CD4-positive, alpha-beta T cell treated with Interleukin-12 subunit alpha and Interleukin-12 subunit beta, for 1 hour (primary cell): ENCODE measurements at places on chromosomes 6 and 20.

DNA sequence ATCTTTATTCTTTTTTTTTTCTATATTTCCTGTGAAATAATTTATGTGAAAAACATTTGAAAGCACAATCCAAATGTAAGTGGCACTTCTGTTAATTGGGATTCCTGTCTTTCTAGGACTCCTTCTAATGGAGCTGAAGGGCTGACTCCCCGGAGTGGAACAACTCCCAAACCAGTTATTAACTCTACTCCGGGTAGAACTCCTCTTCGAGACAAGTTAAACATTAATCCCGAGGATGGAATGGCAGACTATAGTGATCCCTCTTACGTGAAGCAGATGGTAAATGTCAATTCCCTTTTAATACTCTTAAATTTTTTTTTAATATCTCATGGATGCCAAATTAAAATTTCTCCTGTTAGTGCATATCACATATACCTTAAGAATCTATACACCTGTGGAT, 35.0 kb downstream of the CDC5L start:
- DNase-seq, result no peak

DNA sequence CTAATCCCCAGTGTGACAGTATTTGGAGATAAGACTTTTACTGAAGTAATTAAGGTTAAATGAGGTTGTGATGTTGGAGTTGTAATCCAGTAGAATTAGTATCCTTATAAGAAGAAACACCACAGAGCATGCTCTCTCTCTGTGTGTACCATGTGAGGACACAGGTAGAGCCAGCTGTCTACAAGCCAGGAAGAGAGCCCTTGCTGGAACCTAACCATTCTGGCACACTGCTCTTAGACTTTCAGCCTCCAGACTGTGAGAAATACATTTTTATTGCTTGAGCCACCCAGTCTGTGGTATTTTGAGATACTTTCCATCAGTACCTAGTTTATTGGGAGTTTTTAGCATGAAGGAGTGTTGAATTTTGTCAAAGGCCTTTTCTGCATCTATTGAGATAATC, 110.2 kb downstream of the PHF3 start:
- DNase-seq, result no peak

GRCh38 chr20:24129641-24130040, 141.1 kb upstream of the GGTLC1 start:
- no peak for DNase-seq

DNA sequence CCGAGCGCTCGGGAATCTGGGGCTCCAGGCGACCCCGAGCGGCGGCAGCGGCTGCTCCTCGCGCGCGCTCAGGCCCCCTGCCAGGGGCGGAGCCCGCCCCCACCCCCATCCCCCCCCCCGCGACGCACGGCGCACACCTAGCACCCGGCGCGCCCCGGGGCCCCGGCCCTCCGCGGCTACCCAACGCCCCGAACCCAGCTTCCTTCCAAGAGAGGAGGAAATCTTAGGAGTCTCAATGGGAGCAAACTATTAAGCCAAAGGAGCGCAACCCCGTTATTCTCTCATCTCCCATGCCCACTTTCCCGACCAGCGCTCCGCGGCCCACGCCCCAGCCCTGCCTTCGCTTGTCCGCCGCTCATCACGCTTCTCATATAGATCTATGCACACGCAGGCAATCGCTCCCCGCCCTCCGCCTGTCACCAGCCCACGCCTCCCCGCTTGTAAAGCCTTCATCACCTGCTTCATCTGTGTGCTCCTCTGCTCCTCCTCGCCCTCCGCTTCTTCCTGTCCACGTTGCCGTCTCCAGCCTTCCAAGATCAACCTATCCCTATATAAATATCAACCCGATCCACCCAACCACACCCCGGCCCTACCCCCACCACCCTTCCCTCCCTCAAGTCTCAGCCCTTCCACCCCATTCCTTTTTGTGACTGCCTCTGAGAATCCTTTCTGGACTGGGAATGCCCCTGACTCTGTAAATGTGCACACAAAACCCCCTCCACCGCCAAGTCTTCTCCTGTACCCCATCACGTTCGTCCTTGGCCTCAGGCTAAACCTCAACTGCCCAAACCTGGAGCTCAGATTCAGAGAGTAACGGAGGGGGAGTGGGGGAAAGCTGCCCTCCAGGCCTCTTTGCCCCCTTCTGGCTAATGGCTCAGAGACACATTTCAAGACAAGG, at the start of gene DLK2:
Gene DLK2, minus strand, starts transcription at position 18 of the 898 bp plus-strand sequence. CDS start 723 bp downstream, outside the sequence.
- peak; percentile 50 for DNase-seq

DNA sequence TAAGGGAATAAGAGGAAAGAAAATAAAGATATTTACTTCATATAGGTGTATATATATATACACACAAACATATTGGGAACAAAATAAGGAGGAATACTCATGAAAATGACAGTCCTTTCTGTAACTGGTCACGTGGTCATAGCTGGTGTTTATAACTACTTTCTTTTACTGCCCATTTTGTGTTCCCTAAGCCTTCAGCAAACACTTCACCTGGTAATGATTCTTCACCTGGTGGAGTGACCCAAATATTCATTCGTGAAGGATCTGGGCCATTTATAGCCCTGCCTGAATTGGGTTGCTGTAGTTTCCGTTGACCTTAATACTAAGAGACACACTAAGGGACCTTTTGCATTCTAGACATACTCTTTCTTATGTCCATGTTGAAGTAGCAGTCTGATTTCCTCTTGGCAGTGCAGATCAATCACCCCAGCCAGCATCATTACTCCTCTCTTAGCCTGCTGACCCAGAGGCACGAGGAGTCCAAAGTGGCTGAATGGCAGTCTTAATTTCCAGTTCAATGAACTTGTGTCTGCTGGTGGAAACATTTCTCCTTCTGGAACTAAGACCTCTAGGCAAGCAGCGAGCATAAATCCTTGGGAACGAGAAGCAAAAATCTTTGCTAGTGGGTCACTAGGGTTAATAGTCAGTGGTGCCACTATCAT, 39.9 kb upstream of the IYD start:
- DNase-seq, result no peak

DNA sequence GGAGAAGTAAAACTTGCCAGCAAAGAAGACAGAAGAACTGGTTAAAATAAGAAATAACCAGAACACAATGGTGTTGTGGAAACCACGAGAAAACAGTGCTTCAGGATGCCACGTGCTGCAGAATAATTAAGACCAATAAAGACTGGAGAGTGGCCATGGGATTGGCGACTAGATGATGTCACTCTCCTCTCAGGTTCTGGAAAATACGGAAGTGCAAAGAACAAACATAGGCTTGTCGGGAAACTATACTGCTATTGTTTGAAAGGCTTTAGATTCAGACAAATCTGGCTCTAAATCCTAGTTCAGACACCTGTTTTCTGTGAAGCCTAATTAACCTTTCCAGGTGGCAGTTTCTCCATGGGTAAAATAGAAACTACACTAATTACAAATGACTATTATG, 138.4 kb upstream of the STXBP5 start:
- no peak for DNase-seq

DNA sequence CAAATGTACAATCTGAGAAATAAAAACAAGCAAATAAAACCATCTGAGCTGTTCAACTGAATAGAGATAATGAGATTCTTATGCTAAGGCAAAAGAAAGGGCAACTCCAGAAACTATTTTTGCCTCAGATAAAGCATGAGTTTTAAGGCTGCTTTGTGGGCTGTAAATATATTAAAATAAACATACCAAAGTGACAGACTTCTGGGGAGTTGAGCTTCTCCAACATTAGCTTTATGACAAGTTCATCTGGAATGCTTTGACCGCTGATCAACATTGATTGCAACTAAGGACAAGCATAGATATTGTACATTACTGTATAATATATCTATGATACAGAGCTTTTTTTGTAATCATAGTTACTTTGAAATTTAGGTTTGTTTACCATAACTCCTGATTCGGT, 19.3 kb downstream of the AK9 start:
- no peak for DNase-seq

- DNase-seq, result no peak
These were observed 182.3 kb downstream of the CDH4 start for GRCh38 chr20:61434341-61434781.

DNA sequence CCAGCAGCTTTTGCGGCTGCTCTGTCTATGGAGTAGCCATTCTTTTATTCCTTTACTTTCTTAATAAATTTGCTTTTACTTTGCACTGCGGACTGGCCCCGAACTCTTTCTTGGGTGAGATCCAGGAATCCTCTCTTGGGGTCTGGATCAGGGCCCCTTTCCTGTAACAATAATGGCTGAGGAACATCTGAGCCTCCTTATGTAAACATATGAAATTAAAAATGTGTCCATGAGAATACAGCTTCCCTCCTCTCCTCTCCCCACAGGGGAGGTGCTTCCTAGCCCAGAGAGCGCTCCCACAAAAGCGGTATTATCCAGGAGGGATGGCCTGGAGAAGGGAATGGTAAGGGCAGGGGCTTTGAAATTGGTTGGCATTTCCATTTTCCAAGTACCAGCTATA, 81.1 kb downstream of the PSMG4 start:
- DNase-seq, result no peak

- DNase-seq, result peak; percentile 37
These were observed 201.6 kb upstream of the SGK1 start for GRCh38 chr6:134519465-134519864.

- DNase-seq, result no peak
These were observed 56.4 kb upstream of the RPS6KA2 start for GRCh38 chr6:166683477-166683876.

GRCh38 chr6:46648869-46649492, 3.6 kb downstream of the CYP39A1 start:
- DNase-seq, result no peak

GRCh38 chr20:11376420-11376819, 541.3 kb upstream of the BTBD3 start:
- no peak for DNase-seq

DNA sequence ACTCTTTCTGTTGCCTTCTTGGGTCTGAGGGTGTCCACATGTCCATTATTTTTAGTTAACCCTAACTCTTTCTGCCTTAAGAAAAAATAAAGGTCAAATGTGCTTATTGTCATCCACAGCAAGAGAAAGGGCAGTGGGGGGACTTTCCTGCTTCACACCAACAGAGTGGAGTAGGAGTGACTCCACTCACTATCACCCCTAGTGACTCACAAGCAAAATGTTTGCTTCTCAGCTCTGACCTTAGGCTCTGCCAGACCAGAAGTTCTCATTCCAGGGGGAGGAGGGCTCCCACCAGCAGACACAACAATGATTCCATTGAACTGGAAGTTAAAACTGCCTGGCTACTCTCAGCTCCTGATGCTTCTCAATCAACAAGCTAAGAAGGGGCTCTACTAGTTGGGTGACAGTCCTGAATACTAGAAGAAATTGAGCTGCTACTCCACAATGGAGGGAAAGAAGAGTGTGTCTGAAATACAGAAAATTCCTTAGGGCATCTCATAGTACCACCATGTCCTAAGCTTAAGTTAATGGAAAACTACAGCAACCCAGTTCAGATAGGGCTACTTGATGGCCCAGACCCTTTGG, 83.9 kb upstream of the AFDN start:
- DNase-seq, result no peak

GRCh38 chr20:62454904-62455636, 20.7 kb downstream of the GATA5 start:
- no peak for DNase-seq

DNA sequence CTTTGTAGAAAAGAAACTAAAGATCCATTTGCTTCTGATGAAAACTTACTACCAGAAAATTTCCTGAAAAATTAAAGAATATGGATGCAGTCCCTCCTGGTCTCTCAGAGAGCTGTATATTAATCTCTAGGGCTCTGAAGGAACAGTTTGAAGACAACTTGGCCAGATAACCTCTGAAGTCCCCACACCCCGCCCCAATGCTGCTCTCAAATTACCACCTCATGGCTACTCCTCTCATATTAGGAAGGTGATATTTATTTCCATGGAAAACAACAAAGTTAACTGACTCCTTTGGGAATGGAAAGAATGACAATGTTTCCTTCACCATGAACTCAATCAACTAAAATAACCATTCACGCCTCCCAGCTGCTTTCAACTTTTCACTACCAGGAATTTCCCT, 408.4 kb upstream of the FLRT3 start:
- DNase-seq, result no peak
